ENCODE measurements at places on chromosomes 7 and 10.

DNA sequence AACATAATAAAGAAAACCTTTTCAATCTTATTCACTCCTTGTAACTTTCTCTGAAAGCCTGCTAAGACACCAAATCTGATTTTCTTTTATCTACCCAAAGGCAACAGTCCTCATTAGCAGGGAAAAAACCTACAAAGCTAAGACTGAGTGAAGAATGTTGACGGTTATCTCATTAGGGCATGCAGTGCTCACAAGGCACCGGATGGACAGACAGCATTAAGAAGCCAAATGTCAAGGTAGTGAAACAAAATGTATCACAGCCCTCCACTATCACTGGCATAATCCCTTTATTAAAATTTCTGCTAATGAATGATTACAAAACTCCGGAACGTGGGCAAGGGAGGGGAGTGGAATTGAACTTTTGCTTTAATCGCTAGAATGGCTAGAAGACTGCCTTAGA lies 442.8 kb downstream of the NEBL start:
- no peak for DNase-seq

GRCh38 chr7:125561006-125561405 lies 631.4 kb upstream of the POT1 start:
- no peak for DNase-seq

DNA sequence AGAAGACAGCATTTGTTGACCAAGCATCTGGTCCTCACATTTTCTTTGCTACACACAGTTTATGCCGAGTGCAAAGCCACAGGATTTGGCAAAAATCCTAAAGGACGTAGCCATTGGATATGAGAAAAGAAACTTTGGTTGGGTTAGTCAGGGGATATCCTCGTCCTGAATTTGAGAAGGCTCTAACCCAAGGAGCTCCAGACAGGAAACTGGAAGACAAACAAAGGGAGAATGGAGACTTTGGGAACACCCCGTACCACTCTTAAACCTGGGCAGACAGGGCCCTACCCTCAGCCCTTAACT lies 146.6 kb upstream of the FRMD4A start:
- no peak for DNase-seq

- no peak for DNase-seq
Observed at GRCh38 chr10:110149259-110149658, 58.1 kb upstream of the MXI1 start.

GRCh38 chr10:60367024-60367423 lies 22.7 kb downstream of the ANK3 start:
- DNase-seq, result no peak

GRCh38 chr10:127415116-127415515 lies 134.0 kb upstream of the NPS start:
- DNase-seq, result no peak

DNA sequence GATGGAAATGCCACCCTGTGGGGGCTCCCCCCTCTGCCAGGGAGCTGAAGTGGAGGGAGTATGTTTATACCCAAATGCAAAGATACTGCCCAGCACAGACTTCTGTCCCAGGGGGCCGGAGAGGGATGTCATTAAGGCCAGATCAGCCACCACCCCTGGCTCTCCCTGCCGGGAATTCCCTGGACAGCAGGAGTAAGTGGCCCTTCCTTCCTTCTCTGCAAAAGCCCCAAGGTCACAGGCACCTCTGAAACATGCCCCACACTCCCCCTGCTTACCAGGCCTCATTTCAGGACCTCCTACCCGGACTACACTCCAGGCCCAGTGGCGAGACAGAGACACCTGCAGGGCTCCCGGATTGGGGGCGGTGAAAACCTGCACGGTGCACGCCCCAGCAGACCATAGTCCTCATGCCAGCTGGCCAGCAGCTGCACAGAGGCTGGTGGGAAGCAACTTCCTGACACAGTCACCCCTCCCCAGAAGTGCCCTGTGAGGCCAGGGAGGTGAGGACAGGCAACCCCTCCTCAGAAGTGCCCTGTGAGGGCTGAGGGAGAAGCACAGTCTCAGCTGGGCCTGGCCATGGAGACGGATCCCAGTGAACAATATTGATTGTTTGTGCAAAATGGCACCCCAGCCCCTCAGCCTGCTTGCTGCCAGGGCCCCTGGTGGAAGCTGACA lies 33.0 kb upstream of the RET start:
- DNase-seq, result no peak

DNA sequence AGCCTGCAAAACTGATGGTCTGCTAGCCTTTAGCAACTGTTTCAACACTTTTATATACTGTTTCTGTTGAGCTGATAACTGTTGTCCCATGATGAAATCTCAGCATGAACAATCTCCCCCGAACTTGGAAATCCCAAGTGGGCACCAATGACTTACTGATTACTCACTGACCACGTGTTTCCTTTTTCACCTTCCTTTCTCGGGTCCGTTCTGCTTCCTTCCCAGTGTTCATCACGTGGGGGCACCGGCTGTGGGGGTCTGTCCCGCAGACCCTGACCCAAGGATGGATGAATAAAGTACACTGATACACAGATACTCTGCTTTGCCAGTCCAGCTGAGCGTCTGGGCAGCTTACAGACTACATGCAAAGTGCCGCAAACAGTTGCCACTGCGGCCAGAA lies 39.0 kb upstream of the RASGEF1A start:
- no peak for DNase-seq

- DNase-seq, result no peak
Observed at GRCh38 chr10:7950981-7951847, 103.3 kb upstream of the GATA3 start.

GRCh38 chr7:82715344-82715743 lies 271.8 kb upstream of the CACNA2D1 start:
- no peak for DNase-seq

DNA sequence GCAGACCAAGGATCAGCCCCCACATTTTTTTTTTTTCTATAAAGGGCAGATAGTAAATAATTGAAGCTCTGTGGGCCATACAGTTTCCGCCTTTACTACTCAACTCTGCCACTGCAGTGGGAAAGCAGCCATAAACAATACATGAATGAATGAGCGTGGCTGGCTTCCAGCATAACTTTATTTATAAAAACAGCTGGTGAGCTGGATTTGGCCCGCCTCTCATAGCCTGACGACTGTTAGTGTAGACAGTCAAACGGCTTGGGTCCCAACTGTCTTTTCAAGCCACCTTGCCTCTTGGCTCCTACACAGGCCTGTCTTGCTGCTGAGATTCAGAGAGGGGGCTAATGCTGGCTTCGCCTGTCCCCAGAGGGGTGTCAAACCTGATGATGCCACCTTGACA lies 169.8 kb upstream of the GPR26 start:
- no peak for DNase-seq

- DNase-seq, result no peak
Observed at GRCh38 chr10:99008054-99008453, 227.6 kb downstream of the HPSE2 start.

DNA sequence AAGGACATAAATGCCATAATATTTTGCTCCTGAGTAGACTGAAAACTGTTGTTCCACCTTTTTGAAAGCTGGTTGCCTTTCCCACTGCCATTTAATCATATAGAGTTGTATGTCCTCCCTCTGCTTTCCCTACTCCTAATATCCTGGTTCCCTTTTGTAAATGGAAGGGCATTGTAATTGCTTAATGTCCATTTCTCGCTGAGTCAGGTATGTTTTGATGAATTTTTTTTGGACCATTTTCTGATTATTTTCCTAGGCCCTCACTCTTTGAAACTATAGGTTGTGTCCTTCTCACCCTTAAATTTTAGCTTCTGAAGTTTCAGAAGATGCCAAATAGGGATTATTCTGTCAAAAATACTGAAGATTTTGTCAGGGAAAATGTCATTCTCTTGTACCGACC lies 45.5 kb downstream of the WAC start:
- no peak for DNase-seq

- DNase-seq, result peak; percentile 19
Observed at GRCh38 chr7:151248346-151249033, at the start of gene SMARCD3. Gene SMARCD3, minus strand, starts transcription at chr7:151248694. Its CDS starts 132 bp downstream, at chr7:151248562.

GRCh38 chr10:12701696-12702095 lies 299.8 kb downstream of the CCDC3 start:
- no peak for DNase-seq

DNA sequence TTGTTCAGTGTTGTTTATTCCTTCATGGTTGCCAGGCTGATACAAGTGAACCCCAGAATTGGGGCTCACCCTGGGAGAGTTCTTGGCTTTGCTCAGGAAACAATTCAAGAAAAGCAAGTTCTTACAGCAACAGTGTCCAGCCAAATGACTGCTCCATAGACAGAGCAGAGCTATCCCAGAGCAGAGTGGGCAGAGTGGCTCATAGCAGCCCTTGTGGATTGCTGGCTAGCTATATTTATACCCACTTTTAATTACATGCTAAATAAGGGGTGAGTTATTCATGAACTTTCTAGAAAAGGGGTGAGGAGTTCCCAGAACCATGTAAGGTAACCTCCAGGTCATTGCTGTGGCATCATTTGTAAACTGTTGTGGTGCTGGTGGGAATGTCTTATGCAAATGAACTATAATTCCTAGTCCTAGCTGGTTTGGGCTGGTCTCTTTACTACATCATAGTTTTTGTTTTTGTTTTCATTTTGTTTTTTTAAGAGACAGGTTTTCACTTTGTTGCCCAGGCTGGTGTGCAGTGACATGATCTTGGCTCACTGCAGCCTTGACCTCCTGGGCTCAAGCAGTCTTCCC lies 59.9 kb upstream of the HBP1 start:
- DNase-seq, result no peak

GRCh38 chr10:123142701-123143161 lies 5.2 kb upstream of the HMX2 start:
- DNase-seq, result no peak

GRCh38 chr10:33129141-33129995 lies 171.3 kb upstream of the ITGB1 start:
- no peak for DNase-seq

DNA sequence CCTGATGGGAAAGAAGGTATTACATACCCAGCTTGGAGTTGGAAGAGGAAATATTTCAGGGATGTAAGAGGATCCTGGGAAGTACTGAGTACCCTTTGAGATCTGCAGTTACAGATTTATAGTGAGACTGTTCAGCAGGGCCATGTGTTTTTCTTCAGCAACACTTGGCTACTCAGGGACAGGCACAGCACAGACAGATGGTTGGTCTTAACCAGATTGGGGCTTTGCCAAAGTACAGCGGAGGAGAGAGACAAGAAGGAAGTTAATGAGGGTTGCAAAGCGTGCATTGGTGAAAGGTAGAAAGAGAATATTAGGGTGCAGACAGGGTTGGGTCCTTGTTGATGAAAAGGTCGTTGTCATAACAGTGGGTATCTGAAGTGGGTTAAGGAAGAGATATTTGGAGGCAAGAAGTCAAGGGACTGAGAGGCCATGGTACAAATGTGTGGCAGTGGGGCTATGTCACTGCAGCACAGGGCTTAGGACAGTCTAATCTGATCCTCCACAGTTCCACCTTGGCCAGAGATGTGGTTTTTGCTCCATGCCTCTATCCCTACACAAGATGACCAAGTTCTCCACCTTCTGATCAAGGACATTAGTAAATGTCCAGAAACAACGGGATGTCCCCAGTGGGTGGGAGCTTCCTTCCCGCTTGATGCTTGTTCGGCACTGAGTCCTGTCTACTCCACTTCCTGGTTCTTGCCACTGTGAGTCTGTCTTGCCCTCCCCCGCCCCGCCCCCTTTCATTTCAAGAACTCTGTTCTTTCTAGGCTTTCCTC lies 18.9 kb upstream of the DNAJC1 start:
- peak; percentile 47 for DNase-seq

DNA sequence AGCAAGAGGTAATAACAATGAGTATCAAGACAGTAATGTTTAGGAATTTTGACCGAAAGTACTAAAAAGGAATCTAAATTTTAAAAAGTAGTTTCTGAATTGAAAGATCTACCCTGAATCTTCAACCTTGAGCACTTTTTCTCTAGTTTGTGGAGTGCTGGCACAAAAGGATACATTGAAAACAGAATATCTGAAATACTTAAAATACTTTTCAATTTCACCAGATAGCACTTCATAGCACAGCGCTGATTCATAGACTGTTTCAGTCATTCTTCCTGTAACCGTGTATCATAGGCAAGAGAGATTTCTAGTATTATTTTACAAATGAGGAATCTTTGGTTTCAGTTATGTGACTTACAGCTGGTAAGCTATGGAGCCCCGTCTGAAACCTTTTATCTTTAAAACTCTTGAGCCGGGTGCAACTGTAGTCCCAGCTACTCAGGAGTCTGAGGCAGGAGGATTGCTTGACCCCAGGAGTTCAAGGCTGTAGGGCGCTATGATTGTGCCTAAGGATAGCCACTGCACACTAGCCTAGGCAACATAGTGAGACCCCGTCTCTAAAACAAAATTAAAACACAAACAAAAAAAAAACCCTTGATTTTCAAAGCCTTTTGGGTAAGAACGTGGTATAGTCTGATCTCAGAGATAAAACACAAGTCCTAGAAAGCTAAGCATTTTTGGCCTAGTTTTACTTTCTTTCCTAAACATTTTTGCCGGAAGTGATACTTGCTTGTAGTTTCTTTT lies 35.1 kb downstream of the FHIP2A start:
- no peak for DNase-seq

DNA sequence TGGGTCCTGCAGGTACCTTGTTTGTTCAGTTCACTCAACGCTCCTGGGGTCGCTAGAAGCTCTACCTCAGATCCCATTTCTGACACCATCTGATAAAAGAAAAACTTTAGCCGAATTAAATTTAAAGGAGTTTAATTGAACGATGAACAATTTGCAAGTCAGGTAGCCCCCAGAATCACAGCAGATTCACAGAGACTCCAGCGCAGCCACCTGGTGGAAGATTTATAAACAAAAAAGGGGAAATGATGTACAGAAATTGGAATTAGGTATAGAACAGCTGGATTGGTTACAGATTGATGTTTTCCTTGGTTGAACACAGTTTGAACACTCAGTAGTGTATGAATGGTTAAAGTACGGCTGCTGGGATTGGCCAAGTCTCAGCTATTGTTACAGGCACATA lies 23.1 kb downstream of the FBXL13 start:
- DNase-seq, result no peak

- DNase-seq, result no peak
Observed at GRCh38 chr10:47454780-47455058, 29.2 kb downstream of the ANXA8 start.

GRCh38 chr10:104614245-104614831 lies 26.8 kb upstream of the SORCS3 start:
- DNase-seq, result no peak

- no peak for DNase-seq
Observed at GRCh38 chr10:111968647-111969046, 214.9 kb downstream of the GPAM start.

DNA sequence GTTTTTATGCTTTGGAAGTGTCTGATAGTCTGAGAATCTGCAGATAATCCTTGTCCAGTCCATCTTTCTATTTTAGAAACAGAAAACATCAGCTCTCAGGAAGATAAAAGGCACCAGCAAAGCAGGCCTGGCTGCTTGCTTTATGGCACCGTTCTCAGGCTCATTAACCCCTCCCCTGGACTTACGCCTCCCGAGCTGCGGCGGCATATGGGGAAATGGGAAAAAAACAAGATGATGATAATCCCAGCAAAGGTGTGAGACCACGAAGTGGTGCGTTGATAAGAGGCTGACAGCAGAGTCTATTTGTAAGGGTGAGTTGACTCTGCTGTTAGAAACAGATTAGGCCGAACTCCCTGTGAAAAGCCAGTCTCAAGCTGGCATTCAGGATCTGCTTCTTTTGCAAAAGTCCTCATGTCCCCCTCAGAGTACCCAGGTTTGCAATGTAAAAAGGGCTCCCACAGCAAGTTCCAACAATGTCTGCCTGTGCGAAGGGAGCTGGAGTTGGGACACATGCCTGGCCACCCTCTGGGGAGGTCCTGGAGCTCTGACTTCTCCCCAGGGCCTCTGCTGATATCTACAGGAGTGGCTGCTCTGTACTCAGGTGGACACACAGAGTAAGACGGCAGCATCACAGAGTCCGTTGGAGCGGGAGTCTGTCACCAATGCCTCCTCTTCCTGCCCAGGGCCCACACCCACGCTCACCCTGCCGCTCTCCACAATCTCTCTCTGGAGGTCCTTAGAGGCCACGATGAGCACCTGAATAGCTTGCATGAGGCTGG lies 54.3 kb downstream of the SPDYE5 start:
- DNase-seq, result no peak
